ENCODE measurements at places on chromosomes 2 and 18.

GRCh38 chr18:24695168-24695567 is 234.7 kb downstream of the HRH4 start:
- no peak for DNase-seq

DNA sequence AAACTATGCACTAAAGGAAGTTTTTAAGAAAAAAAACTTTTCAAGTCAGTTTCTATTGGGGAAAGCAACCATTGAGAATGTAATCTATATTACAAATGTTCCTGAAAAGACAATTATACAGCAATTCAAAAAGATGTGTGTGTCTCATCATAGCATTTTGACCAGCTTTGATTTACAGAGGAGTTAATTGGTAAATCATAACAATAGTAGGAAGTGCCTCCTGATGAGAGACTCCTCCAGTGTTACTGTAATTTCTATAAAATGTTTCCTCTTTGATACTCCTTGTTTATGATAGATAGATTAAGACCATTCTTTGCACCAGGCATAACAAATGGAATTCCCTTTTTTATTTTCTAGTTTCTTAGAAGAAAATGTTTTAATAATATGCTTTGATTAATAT is 249.9 kb downstream of the CALCRL start:
- no peak for DNase-seq

GRCh38 chr18:55206927-55207326 is 247.7 kb upstream of the CCDC68 start:
- no peak for DNase-seq

DNA sequence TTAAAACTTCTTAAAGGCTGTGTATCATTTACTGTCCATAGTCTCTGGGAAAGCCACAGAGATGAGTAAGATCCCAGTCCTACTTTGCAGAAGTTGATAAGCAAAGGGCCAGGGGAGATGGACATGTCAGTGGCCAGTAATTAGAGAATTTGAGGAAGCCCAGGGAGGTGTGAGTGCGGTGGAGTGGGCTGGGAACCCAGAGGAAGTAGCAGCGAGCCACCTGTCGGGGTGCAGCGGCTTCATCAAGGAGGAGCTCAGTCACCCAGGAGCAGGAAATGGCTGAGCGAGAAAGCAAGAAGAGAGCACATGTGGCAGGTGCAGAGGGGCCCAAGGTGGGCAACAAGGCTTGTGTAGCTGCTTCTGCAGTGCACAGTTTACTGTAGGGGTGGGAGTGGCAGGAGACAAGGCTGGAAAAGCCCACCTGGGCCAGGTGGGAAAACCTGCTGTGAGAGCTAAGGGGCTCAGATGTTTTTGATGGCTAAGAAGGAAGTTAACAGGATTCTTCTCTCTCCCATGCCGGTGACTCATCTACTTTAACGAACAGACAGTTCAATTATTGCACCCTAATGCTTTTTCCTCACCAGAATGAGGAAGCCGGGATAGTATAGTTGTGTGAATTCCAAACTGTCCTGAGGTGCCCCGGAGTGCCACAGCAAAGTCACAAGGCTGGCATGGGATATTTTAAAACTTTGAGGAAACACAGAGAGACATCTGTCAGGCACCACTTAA is 34.8 kb upstream of the MGAT5 start:
- DNase-seq = peak; percentile 49

- DNase-seq = no peak
These were observed 24.5 kb downstream of the MAL start for GRCh38 chr2:95049961-95050360.

- no peak for DNase-seq
These were observed 161.1 kb downstream of the LAMA1 start for GRCh38 chr18:6956495-6956894.

DNA sequence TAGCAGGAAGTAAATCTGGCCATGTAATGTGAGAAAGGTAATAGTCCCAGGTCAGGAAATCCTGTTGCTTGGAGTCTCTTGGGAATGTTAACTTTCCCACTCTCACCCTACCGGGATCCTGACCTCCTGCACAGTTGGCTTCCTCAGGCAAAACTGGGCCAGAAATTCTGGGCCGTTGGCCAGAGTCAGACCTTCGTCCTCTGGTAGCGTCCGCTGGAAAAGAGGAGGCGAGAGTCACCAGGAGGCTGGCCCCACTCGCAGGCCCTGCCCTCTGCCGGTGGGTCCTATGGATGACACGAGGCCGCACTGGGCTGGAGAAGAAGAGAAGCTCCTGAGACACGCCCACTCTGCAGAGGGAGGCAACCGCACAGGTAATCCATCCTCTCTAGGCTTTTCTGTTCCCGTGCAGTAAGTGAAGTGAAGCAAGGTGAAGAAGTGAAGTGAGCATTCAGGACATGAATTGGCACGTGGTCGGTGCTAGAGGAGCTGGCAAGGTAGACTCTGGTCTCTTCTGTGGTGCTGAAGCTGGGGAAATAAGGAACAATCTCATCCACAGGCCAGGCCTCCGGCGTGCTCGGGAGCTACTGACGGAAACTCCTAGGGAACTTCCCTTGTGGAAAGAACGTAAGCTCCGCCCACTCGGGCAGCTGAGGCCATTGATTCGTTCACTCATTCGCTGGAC is 182.7 kb upstream of the GLI2 start:
- DNase-seq = no peak
